ENCODE measurements at places on chromosomes 12 and 14.

DNA sequence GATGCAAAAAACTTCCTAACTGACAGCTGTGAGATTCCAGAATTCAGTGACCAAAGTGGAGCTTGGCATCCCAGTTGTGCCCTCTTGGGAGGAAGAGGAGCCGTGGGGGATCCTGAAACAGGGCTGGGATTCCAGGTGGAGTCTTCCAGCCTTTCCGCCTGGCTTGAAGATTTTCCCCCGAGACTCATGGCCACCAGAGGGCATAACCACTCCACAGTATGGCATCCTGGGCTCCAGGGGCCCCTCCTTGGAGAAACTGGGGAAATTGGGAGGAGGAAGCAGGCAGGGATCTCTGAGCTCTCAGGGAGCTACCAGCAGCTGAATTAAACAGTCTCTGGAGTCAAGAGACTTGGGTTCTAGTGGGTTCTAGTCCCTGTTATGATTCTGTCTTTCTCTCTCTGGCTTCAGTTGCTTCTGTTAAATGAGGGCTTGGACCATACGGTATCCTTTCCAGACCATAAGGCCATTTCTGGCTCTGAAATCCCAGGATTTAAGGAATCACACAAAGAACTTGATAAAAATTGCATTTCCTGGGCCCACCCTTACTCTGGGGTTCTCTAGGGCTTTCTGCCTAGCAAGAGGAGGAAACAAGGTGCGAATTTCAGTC, 2.6 kb upstream of the TAMALIN start:
- no peak for DNase-seq

GRCh38 chr12:52006726-52007157, at the start of gene TAMALIN:
TAMALIN (plus strand) TSS chr12:52006946; CDS start chr12:52007020, 74 bp downstream.
- no peak for DNase-seq

DNA sequence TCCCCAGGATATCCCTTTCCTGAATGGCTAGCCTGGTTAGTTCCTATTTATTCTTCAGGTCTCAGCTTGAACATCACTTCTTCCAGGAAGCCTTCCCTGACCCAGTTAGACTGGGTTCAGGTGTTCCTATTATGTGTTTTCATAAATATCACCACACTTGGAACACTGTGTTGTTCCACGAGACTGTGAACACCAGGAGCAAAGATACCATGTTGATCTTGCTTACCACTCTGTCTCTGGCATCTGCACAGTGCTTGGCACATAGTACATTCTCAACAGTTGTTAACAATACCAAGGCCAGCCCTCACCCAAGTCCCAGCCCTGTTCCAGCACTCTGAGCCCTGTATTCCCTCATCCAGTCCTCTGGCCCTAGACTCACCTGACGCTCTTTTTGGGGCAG, 13.7 kb upstream of the ZNF385A start:
- DNase-seq, result no peak

GRCh38 chr12:131631230-131631629, 79.7 kb upstream of the SFSWAP start:
- no peak for DNase-seq

GRCh38 chr14:72111911-72112310, 179.7 kb downstream of the RGS6 start:
- no peak for DNase-seq

DNA sequence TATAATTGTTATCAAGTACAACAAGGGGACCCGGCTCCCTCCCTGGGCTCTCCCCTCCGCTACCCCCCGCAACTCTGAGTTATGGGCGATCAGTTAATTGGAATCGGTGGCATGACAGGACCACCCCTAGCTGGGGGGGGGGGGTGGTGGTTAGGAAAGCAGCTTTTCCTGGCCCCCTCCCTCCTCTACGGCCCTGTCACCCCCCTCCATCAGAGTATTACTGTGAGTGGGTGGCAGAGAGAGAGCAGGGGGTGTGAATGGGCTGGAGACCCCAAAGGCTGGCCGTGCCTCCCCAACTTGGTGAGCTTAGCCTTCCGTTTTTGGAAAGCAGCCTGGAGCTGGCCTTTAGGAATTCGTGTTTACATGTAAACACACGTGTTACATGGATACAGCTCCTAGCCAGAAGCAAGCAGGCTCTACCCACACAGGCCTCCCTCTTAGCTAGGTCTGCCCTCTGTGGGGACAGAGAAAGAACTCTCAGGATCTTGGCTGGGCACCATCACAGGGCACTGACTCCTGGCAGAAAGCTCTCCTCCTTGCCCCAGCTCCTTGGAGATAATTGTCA, 1.1 kb upstream of the HOXC4 start:
- DNase-seq, result no peak

GRCh38 chr14:69355154-69355597, 42.9 kb downstream of the ERH start:
- no peak for DNase-seq

GRCh38 chr12:90098132-90098779, 389.6 kb upstream of the ATP2B1 start:
- DNase-seq, result no peak

DNA sequence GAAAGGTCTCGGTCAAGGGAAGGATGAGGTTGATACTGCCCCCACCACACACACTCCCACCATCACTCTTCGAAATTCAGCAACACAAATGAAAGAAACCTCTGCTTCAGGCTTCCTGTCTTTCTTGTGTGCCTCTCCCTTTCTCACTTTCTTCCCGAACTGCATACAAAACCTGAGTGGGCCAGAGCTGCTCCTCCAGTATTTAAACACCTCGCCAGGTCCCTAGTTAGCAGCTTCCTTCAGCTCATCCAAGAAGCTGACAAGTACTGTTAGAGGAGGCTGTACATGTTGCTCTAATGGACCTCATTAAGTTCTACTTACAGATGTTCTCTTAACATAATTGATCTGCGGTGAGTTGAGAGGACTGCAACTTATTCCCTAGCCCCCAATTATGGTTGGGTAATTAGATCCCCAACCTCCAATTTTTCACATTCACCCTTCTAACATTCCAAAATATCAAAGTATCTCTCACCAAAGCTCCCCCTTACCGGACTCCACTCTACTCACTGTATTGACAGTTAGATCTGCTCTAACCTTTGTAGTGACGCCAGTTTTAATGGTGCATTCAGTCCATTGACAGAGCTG, 4.1 kb upstream of the LMO3 start:
- no peak for DNase-seq

DNA sequence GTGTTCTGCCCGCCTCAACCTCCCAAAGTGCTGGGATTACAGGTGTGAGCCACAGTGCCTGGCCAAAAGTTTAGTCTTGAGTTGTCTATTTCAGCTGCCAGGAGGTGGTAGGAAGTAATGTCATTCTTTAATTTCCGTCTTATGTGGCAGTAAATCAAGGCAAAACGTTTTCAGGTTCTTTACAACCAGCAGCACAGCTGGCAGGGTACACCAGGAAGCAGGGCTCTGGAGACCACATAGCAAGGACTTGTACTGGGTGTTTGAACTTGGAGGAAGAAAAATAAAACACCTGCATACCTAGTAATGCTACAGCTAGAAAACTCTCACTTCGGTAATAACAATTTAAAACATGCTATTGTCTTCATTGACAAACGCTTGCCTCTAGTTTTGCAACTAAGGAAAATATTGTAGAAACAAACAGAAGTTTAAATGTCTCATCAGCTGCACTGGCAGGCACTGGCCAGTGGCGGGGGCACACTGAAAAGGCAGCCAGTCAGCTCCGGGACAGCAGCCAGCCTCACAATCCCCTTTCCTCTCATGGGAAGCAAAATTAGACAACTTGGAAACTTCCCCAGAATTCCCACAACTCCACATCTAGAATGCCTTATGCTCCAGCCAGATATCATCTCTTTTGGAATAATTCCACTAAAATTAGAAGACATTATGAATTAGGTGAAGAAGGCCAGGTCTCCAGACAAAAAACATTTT, 72.2 kb downstream of the CLIP1 start:
- no peak for DNase-seq

Data from GM06990 (cell line).